Skin of body (tissue), 3 donors: ENCODE measurements at places on chromosomes 5 and 9. TPM values are rescaled to one million over a fixed set of nuclear protein-coding genes. Genes with fewer than 3 reads are reported as not detected.

STC2 gene
- 0.69 TPM for total RNA-seq

OR13F1 gene
- not detected for total RNA-seq

LHX3 gene
- total RNA-seq = 0.10 TPM

DMRT3 gene
- total RNA-seq = not detected

FGFR4 gene
- total RNA-seq = 6.4 TPM

BHMT2 gene
- 3.0 TPM for total RNA-seq

SPINK13 gene
- not detected for total RNA-seq

GRCh38 chr5:94761786-94762185, 143.3 kb downstream of the SLF1 start:
- DNase-seq = no peak

GRCh38 chr5:96893342-96893741, 17.0 kb downstream of the ERAP2 start:
- no peak for DNase-seq

GRCh38 chr9:70120834-70121510, 77.3 kb downstream of the MAMDC2 start:
- DNase-seq = no peak

- no peak for DNase-seq
Measured at GRCh38 chr5:51387884-51388275, 4.6 kb downstream of the ISL1 start.

DNA sequence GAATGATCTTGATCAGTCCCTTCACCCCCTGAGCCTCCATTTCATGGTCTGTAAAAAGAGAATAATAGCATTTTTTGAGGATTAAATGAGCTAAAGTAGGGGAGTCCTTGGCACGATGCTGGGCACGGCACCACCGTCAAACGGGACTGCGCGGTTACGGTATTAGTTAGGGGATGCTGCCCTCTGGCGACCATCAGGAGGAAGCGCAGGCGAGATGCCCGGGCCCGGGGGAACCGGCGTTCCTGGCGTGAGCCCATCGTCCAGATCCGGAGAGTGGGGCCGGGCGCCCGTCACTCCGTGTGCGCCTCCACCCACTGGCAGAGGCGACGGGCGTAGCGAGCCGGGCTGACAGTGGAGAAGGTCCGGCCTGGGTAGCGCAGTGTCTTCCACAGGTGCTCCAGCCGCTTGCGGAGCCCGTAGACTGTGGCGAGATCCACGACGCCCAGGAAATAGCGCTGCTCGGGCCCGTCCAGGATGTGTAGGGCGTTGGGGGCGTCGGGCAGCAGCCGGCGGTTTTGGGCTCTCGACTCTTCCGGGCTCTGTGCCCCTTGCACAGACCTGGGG, 4.8 kb upstream of the ST6GALNAC4 start:
- no peak for DNase-seq

GRCh38 chr5:42337143-42337542, 86.1 kb upstream of the GHR start:
- DNase-seq = no peak

DNA sequence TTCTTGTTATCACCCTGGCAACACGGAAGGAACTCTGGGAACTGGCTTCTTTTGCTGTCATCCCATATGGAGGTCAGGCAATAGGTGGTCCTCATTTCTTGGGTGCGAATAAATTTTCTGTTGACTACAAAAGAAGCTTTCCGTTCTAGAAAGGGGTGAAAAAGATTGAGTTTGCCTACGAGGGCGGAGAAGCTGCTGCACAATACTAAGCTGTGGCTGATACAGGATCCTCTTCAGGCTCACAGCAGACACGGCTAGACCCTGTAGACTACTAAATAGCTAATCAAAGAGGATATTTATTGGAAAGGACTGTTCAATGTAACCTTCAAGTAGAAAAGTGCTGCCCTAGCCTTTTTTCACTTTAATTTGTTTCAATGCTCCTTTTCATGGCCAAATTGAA, 58.1 kb downstream of the TJP2 start:
- DNase-seq = no peak

DNA sequence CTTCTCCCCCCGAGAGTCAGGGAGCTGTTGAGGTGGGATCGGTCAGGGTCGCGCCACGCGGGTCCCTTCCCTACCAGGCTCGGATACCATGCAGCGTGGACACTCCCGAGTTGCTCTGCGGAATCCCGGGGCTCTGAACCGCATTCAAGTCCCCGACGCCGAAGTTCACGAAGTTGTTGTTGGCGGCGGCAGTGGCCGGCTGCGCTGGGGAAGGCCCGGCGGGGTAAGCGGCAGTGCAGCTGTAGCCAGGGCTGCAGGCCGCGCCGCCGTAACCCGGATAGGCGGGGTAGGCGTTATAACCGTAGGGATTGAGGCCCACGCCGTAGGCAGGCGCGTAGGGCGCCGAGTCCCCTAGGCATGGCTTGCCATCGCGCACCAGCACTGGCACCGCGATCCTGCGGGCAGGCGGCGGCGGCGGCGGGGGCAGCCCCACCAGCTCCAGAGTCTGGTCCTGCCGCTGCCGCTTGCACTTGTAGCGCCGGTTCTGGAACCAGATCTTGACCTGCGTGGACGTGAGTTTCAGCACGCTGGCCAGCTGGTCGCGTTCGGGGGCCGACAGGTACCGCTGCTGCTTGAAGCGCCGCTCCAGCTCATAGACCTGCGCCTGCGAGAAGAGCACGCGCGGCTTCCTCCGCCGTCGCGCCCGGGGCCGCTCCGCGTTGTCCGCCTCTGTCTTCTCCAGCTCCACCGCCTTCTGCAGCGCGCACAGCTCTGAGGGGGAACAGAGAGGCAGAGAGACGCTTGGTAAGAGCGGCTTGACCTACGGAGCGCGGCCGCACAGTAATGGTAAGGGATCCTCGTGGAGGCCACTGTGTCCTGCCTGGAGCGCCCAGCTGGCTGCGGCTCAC, 2.3 kb downstream of the NKX2-5 start:
- no peak for DNase-seq
